AML-193 (cell line): ENCODE measurements at places on chromosomes 6 and 20.

- no peak for DNase-seq
Observed at GRCh38 chr6:48057601-48058000, 53.4 kb downstream of the PTCHD4 start.

DNA sequence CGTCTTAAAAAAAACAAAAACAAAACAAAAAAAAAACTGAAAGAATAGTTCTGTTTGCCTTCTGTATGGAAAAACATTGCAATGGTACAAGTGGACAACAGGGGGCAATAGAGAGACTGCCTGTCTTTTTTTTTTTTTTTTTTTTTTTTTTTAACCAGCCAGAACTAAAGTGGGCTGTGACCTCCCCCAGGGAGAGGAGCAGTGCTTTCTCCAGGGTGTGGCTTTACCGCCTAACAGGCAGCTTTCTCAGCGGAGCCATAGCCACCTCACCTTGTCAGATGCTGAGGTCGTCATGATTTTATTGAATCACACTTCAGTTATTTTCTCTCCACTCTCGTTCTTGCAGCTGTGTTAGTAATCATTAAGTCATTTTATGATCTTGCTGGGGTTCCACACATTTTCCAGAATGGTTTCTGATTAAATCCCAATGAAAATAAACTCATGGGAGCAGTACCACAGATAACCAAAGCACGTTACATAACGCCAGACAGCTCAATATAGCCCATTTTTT, 78.4 kb downstream of the GMPR start:
- DNase-seq = peak; percentile 63

DNA sequence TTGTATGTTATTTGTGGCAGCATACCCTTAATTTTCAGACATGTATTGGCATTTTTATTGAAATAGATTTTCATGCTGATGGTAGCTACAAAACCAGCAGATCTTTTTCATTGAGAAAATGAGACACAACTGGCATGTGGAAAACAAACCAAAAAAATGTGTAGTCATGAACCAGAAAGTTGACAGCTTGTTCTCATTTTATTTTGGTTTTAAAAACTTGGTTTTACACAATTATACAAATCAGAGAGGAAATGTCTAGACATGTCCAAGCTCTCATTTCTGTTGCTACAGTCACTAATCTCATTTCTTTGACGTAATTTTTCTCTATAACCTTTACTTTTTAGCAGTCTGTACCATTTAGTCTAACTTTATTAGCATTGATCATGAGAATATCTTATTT, 85.4 kb downstream of the GRIK2 start:
- no peak for DNase-seq

DNA sequence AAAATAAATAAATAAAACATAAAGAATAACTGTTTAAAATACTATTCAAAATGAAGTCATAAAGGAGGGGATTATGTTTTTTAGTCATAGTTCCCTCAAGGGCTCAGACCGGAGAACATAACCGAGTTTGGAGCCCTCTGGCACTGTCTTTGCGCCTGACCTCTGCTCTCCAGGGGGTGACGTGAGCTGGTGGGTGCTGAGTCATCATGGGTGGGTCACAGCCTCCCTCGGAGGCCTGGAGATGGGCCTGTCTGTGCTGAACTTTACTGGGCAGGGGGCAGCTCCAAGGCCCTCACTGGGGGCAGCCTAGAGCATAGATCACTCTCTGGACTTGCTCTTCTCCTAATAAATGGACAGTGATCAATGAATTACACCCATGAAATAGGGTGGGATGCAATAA, 3.1 kb upstream of the MAVS start:
- no peak for DNase-seq

GRCh38 chr6:27861861-27862260, 50.3 kb downstream of the OR2B2 start:
- DNase-seq = no peak

DNA sequence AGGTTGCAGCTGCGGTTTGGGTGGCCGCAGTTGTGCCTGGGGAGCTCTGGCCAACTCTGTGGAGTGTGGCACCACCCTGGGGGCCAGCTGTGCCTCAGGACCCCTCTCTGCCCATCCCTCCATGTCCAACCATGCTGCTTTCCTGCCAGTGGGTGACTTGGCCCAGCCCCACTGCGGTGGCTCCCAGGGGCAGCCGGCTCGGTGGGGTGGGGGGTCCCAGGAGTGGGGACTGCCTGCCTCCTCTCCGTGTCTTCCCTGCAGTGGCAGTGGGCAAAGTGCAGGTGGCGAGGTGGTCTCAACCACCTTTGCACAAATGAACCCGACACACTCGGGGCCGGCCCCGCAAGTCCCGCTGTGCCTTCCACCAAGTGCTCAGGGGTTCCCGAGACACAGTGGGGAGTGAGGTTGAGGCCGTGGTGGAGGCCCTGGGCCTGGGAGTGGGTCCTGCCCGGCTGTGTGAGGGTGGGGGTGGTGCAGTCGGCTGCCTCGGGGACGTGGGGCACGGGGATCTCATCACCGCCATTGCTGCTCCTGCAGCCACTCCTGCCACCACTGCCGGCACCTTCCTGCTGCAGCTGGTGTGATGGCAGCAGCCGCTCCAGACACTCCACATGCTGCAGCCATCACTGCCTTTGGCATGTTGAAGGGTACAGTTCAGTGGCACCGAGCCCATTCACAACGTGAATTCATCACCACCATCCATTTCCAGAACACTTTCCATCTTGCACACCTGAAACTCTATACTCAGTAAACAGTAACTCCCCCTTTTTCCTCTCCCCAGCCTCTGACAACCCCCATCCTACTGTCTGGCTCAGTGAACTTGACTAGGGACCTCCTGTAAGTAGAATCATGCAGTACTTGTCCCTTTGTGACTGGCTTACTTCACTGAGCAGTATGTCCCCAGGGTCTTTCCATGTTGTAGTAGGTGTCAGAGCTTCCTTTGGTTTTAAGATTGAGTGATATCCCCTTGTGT, 10.7 kb upstream of the SLCO4A1 start:
- no peak for DNase-seq

- DNase-seq = no peak
Observed at GRCh38 chr20:41057999-41058673, 29.5 kb downstream of the TOP1 start.

- DNase-seq = peak; percentile 43
Observed at GRCh38 chr20:35088231-35089145, 4.1 kb downstream of the TRPC4AP start.

GRCh38 chr6:157967020-157967419, 14.6 kb upstream of the SYNJ2 start:
- no peak for DNase-seq

GRCh38 chr6:53796791-53797190, 2.0 kb downstream of the LRRC1 start:
- no peak for DNase-seq

DNA sequence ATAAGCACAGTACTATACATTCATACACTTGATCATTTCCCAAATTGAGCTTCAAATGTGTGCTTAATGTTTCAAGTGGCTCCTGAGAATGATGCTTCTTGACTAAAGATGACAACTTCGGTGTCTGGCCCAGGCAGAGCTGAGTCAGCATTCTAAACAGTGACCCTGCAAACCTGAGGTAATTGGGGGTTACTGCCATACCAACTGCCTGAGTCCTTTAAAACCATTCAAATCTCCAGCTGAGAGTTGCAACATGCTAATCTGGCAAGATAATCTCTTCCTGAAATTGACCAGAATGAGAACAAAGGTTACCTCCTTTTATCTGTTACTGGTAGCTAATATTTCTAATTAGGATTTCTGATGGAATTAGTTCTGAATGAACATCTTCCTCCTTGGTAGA, 8.2 kb downstream of the BACH2 start:
- DNase-seq = no peak

GRCh38 chr20:9300534-9300933, 213.9 kb upstream of the LAMP5 start:
- DNase-seq = no peak

DNA sequence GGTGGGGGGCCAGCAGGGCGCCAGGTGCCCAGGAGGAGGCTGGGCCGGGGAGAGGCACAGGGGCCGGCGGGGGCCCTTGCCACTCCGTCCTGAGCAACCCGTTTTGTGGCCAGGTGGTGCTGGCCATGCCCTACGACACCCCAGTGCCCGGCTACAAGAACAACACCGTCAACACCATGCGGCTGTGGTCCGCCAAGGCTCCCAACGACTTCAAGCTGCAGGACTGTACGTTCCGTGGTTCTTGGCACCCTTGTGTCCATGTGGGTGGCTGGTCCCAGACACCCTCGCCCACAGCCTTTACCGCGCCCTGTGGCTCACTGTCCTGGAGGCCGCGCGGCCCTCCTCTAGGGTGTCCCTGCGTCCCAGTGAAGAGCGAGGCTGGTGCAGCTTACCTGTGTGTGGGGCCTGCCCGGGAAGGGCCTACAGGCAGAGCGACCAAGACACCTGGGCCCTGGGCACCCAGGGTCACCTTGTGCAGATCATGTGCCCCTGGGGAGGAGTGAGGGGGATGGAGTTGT, 28.7 kb downstream of the PYGB start:
- DNase-seq = no peak

DNA sequence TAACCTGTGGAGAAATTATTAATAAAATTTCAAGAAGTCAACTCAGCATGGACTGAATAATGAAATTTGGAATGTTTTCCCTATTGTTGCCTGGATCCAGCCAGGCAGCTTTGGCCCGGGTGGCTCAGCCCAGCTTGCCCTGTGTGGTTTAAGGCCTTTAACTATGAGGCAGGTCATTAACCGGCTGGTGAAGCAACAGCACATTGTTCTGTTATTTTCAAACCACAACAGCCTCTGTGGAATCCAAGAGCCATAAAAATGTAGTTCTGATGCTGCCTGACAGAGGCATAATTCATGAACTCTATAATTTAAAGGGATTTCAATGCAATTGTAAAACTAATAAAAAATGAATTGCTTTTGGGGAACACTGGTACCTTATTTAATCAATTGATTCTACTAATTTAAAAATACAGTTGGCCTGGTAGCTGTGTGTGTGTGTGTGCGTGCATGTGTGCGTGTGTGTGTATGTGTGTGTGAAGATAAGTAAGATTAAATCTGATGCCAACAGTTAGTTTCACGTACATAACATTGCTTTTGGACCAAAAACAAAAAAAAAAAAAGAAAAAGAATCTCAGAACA, 117.7 kb downstream of the RPS12 start:
- no peak for DNase-seq

DNA sequence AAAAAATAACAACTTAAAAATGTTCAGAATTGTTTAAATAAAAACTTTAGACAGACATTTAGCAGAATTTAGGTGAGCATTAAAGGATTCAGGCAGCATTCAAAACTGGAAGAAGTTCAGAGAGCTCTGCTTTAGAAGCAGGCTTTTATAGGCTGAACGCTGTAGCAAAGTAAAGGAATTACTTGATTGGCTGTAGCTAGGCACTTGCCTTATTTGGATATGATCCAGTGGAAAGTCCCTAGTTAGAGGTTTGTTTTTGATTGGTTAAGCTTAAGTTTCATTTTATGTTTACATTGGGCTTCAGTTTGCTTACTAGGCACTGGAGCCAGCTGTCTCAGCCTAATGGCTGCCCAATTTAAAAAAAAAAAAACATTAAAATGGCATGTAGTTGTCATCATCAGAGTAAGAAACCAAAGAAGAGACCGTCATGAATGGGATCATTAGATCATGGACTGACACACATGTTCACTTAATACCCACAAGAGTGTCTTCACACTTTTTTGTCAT, 65.1 kb downstream of the CBFA2T2 start:
- DNase-seq = no peak
